ENCODE measurements at places on chromosomes 5 and 9.

DNA sequence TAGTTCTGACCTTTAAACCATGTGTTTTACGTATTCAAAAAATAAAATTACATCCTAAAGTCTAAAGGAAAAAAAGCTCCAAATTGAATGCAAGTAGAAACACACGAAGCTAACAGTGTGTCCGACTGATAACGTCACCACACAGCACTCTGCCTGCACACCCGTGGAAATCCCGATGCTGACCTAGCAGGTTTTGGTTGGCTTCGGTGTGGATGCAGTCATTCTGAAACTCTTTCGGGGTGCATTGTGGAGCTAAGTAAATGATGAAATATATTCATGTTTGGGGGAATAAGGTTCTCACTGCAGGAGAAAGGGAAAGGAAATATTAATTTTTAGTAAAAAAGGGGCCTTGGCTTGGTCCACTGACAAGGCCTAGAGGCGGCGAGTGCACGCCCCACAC is 2.0 kb downstream of the RASGEF1C start:
- no peak for DNase-seq

GRCh38 chr9:129884220-129885017 is 49.2 kb downstream of the USP20 start:
- DNase-seq = peak; percentile 61

DNA sequence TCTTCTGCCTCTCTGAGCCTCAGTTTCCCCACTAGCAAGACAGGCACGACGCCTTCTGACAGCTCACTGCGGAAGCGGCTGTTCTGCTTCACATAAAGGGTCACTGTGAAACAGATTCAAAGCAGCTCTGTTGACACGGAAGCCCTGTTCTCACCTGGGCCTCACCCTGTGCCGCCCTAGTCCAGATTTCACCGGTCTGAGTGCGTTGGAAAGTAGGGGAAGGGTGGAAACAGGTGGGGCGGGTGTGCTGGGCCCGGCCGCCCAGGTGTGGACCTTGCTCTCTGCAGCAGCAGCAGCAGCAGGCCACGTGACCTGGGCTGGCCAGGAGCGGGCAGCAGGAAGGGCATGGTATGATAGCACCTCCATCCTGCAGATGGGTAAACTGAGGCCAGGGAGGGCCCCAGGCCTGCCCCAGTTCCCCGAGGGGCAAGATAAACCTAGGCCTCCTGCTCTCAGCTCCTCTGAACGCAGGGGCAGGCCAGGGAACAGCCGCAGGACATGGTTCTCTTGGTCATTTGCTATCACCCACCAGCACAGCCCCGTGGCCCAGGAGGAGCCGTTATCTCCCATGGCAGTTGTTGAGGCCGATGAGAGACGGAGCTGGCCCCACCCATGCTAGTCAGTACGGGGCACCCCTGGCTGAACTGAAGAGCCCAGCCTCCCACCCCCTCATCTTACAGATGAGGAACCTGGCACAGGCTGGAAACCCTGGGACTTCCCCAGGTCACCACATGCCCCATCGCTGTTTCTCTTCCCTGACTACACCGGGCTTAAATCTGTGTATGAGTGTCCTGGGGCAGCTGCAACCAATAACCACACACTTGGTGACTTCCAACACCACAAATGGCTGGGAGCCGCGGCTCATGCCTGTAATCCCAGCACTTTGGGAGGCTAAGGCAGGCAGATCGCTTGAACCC is 12.1 kb downstream of the PTGES2 start:
- no peak for DNase-seq

DNA sequence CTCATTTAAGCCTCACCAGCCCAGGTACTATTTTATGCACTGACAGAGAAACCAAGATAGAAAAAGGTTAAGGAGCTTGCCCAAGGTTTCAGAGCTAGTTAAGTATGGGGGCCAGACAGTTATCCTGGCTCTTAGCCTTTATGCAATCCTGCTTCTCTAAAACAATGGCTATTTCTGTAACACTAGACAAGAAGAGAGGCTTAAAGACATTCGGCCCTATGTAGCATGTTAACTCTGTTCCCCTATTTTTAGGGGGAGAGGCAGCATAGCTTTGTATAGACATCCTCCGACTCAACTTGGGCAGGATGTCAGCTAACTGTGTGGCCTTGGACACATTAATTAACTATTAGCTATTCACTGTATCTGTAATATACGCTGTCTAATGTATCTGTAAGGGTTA is 54.6 kb downstream of the LHFPL2 start:
- no peak for DNase-seq

DNA sequence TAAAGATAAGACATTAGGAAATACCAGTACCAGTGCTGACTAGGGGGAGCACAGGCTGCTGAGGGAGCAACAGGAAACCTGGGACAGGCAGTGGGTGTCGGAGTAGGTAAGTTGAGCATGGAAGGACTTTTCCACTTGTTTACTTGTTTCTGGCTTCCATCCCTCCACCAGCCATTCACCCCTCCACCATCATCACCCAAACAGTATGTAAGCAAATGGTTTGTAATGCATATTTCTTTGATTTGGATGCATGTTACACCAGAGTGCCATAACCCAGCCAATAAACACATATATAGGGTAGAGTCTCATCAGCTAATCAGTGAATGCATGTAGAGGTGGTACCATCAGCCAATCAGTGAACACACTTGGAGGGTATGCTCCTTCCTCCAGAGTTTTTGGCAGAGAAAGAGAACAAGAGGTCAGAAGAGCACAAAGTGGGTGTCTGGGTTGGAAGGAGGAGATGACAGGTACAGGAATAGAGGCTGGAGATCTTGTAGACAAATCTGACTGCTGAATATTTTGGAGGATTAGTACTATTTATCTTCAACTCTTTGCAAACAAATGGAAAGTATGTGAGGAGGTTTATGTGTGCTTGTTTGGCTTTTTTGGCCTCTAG is 37.7 kb upstream of the PDE8B start:
- no peak for DNase-seq

DNA sequence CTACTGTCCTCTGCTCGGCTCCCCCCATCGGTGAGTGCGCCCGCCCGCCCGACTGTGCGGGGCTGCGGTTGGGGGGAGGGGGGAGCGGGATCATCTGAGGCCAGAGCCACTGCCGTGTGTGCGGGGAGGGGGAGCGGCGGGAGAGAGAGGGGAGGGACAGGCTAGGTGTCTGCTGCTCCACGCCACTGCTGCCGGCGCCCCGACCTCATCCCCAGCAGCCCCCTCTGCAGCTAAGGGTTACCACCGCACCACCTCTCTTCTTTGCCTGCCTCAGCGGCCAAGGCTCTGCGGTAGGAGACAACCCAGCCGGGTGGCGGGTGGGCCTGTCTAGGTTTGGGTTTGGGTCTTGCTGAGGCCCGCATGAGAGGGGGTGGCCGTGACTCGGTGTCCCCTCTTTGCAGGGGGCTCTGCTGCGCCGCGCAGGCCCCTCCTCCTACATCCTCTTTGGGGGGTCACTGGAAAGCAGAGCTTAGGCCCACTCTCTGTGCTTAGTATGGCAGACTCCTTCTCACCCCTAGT is 670 bp upstream of the PURA start:
- DNase-seq = no peak

DNA sequence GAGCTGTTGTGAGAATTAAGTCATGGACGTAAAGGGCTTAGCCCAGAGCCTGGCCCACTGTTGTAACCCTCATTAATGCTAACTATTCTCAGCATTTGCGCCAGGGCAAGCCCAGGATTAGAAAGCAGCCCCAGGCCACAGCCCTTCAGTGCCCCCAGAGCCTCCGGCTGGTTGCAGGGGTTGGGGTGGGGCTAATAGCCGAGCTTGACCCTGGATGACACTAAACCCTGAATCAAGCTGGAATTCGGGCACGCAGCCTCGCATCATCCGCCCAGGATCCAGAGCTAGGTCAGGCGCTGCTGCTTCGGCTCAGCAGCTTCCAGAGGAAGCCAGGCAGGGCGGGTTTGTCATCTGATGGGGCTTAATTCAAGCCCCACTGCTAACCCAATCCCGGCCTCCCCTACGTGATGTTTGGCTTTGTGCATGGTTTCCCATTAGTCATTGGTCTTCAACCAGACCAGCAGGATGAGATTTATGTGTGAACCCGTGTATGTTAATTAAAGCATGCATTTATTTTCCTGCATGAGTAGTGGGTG is 1.2 kb upstream of the MEGF9 start:
- peak; percentile 44 for DNase-seq

DNA sequence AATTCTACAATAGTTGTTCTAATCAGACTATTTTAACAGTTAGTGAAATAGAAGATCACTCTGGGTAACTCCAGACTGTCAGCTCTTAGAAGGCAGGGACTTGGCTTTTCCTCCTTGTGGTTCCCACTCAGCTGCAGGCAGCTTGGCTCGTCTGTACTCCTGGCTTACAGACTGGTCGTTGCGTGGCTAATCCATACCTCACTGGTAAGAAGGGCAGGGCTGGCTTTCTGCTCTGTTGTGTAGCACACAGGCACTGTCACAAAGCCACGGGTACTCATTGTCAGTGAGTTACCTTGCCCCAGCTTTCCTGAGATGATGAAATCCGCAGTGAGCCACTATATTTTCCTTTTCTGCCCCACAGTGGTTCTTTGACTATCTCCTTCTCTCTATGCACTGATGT is 1.8 kb upstream of the PRLR start:
- DNase-seq = no peak

GRCh38 chr9:22216730-22217172 is 207.6 kb upstream of the CDKN2B start:
- no peak for DNase-seq

DNA sequence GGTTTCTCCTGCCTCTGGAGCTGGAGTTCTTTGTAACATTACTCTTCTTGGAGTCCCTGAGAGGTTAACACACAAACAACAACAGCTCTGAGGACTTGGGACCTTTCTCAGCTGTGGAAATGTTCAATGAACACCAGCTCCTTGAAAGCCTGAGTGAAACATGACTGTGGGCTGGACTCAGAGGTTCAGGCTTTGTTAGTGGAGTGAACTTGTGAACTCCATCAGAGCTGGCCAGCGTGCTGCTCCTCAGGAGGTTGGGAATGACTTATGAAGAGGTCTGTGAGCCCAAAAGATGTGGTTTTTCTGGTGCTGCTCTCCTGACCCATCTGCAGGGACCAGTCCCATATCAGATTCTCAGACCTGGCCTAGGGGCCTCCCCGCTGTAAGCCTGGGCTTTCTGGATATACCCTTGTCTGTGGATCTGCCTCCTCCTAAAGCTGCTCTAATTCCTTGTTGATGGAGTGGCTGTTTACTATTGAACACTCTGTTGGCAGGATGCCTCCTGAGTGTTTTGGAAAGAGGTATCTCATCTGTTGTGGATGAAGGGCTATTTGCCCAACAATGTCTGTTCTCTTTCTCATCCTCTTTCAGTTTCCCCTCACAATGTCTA is 170.0 kb upstream of the GDNF start:
- DNase-seq = no peak

GRCh38 chr5:9516591-9516990 is 29.3 kb downstream of the SEMA5A start:
- no peak for DNase-seq

GRCh38 chr9:111094433-111094924 is 56.2 kb upstream of the LPAR1 start:
- peak; percentile 41 for DNase-seq

- no peak for DNase-seq
Observed at GRCh38 chr5:149133795-149134777, 7.2 kb upstream of the ABLIM3 start.

DNA sequence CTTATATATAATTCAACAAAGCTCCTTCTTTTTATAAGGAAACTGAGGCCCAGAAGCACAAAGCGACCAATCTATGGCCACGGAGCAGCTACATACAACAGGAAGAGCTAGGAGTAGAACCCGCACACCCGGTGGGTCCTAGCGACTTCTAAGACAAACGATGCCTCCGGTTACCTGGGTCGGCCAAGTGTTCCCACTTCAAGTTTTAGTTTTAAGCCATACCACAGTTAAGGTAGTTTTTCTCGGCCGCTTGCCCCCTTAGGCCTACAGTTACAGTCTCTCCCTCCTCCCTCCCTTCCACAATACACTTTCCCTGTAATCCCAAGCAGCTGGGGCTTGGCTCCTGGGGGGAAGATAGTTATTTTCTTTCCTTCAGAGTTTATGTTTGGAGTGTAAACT is 533 bp downstream of the SREK1IP1 start:
- DNase-seq = no peak

DNA sequence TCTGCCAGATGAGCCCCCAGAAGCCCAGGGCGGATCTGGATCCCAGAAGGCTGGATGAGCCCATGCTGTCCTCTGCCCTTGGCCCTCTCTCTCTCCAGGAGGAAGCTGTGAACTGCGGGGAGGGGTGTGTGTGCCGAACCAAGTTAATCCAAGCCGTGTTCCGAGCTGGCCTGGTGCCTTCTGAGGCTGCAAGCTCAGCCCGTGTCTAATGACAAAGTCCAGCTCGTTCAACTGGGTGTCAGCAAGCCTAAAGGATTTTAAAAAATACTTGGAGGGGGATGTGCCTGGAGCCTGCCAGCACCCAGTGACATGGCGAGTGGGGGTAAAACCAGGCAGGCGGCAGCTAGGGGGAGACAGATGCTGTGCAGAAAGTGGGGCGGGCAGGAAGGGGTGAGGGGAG is 8.0 kb downstream of the STC2 start:
- no peak for DNase-seq
